SIG-M5 (cell line): ENCODE measurements at places on chromosomes 13 and 19.
A peak's percentile ranks its signal among the peaks of the same experiment; 100 is the strongest.

GRCh38 chr19:49875857-49876421, 1.2 kb downstream of the AKT1S1 start:
- no peak for DNase-seq

DNA sequence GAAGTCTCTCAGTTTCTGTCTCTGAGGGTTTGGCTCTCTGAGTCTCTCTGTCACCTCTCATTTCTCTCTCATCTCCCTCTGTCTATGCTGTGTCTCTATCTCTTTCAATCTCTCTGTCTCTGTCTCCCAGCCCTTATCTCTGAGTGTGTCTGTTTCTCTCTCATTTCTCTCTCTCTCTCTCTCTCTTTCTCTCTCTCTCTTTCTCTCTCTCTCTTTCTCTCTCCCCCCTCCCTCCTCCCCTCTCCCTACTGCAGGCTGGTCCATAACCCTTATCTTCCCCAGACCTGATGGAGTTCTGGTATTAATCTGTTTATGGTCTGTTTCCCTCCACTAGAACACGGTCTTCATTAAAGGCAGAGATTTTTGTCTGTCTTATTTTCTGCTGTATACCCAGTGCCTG, 1.3 kb upstream of the PVR start:
- DNase-seq = no peak

- DNase-seq = no peak
Observed at GRCh38 chr19:41457241-41457640, 14.3 kb downstream of the ERICH4 start.

GRCh38 chr13:73419186-73419585, 360.4 kb downstream of the KLF5 start:
- no peak for DNase-seq

- DNase-seq = no peak
Observed at GRCh38 chr19:5392486-5392885, 51.9 kb upstream of the PTPRS start.

DNA sequence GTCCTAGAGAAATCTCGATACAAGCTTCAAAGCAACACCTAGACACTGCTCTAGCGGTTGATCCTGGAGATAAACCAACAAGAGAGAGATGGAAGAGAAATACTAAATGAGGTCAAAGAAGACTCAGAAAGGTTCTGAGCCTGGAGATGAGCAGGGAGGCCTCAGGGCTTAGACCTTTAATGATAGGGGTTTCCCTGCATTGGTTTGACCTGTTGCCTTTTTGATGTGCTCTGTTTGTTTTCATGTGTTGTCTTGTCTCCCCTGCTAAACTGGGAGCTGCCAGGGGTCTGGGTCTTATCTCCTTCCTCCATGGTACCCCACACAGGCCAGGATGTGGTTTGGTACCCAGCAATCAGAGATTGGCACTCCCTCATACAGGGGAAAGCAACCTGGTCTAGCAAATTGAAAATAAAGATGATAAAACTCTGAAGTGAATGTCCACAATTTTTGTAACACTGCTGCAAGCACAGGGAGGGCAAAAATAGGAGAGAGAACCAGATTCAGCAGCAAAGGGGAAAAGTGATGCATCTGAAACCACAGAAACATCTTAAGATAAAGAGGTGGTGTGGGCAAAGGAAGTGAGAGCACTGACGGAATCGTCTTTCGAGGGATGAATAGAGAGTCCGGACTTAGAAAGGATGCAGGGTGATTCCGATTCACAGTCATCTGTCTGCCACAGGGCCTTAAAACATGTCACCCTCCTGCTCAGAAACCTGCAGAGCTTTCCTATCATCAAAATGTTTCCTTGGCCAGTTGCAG, 3.5 kb downstream of the FFAR2 start:
- no peak for DNase-seq

- no peak for DNase-seq
Observed at GRCh38 chr19:17659996-17660395, 28.2 kb downstream of the UNC13A start.

DNA sequence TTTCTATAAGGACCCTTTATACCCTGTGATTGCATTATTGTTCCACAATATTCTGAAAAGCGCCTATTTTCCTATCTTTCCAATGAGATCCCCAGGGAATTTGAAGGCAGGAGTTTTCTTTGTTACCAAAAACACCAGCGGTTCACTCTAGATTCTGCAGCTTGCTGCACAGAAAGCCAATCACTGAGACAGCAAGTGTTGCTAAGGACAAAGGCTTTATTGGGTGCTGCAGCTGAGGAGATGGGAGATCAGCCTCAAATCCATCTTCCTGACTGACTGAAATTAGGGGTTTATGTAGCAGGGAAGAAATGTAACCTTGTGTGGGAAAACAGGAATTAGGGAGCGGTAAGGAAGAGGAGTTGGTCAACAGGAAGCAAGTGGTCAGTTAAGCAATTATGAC, 42.6 kb upstream of the MYO16 start:
- no peak for DNase-seq

- DNase-seq = no peak
Observed at GRCh38 chr19:14672188-14672872, 2.3 kb downstream of the ADGRE3 start.

DNA sequence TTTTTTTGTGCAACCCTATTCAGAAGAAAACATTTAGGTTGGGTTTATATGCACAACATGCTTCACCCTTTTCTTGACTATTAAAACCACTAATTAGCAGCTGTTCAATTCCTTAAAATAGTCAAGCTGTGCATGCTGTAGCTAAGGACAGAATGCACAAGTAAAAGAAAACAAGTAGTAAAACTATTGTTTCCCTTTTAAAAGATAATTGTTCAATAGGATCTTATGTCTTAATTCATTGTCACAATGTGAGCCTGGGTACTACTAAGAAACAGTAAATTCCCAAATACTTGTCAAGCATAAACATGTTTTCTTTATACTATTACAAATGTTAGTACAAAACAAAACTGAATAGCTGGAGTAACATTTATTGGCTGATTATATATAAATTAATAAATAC, 32.6 kb upstream of the MIR17HG start:
- DNase-seq = no peak

GRCh38 chr13:113394339-113394640, 30.4 kb upstream of the GRTP1 start:
- no peak for DNase-seq

DNA sequence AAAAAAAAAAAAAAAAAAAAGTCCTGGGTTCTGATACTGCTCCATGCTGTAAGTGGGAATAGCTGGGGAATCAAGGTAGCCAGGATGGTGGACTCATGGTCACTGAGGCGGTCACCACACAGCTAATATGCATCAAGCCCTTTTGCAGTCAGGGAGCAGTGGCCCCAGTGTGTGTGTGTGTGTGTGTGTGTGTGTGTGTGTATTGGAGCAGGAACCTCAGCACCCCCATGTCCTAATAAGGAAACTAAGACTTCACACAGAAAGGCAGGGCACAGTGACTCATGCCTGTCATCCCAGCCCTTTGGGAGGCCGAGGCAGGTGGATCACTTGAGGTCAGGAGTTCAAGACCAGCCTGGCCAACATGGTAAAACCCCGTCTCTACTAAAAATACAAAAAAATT, 12.0 kb downstream of the B3GNT3 start:
- DNase-seq = no peak

DNA sequence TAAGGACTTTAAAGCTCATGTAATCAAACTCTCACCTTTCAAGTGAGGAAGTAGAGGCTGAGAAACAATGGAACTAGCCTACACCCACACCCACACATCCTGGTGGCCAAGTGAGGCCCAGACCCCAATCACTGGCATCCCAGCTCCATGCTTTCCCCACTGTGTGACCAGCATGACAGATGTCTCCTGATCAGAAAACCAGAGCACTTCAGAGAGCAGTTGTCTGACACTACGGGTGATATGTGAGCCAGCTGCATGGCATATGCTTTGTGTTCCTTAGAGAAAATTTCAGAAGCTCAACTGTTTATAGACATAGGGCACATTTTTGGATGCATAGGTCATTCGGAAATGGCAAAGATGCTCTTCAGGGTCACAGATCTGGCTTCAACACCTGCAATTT, 315.2 kb downstream of the NDFIP2 start:
- no peak for DNase-seq

GRCh38 chr19:17515408-17516149, 4.1 kb downstream of the PGLS start:
- no peak for DNase-seq

- no peak for DNase-seq
Observed at GRCh38 chr13:38166116-38166515, 183.5 kb upstream of the UFM1 start.

DNA sequence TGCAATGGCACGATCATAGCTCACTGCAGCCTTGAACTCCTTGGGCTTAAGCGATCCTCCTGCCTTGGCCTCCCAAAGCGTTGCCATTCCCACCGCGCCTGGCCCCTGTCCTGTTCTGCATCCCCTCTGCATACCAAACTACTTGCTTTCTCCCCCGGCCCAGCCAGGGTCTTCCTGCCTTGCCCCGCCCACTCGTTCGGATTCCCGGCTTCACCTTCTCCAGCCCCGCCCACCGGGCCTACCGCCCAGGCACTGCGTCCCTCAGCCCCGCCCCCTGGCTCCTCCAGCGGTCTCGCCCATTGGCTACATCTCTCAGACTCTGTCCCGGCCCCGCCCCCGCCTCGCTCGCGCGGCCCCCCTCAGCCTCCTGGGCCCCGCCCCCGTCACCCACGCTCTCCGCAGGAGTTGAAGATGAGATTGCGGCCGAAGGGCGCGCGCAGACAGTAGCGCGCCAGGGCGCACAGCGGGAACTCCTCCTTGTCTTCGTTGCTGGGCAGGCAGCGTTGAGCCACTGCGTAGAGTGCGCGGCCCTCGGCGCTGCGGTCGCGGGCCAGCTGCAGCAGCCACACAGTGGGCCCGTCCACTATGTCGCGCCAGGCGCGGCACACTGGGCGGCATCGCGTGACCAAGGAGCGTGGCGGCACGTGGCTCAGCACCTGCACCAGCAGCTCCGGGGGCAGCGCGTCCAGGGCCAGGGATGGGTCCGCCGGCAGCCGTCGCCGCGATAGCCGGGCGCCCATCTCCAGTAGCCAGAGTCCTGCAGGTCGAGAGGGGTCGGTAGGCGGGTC, 19.0 kb downstream of the MRPS12 start:
- no peak for DNase-seq

- no peak for DNase-seq
Observed at GRCh38 chr13:77737583-77738200, 40.2 kb downstream of the SLAIN1 start.

- DNase-seq = no peak
Observed at GRCh38 chr13:22141716-22142115, 470.8 kb downstream of the FGF9 start.

DNA sequence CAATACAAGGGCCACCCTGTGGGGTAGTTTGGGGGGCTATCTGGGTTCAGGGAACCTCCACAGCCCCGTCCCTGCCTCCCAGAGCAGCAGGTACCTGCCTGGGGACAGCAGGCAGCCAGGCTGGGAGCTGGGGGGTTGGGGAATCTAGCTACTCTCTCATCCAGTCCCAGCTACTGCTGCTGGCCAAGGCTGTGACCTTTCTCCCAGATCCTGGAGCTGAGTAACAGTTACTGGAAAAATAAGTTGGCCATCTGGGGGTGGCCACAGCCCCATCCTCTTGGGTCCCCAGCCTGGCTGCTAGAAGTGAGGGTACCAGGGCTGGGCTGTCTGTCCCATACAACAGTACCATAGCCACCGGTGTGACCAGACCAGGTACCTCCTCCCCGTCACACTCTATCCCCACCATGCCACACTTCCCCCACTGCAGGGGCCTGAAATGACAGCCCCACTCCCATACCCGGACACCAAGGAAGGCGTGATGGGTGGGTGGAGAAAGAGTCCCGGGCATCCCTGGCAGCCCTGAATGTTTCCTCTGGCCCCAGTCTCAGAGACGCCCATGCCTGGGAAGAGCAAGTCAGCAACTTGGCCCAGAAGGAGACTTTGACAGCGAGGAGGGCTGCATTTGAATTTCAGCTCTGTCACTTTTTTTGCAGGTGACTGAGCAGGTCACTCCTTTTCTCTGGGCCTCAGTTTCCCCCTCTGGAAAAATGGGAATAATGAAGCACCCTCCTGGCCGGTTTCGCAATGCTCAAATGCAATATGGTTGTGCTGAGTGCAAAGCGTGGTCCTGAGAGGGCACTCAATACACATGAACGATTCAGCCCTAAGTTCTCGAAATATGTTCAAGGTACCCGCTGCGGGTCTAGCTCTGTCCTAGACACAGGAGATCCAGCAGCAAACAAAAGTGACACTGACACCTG, 30.7 kb upstream of the NFIC start:
- DNase-seq = no peak

DNA sequence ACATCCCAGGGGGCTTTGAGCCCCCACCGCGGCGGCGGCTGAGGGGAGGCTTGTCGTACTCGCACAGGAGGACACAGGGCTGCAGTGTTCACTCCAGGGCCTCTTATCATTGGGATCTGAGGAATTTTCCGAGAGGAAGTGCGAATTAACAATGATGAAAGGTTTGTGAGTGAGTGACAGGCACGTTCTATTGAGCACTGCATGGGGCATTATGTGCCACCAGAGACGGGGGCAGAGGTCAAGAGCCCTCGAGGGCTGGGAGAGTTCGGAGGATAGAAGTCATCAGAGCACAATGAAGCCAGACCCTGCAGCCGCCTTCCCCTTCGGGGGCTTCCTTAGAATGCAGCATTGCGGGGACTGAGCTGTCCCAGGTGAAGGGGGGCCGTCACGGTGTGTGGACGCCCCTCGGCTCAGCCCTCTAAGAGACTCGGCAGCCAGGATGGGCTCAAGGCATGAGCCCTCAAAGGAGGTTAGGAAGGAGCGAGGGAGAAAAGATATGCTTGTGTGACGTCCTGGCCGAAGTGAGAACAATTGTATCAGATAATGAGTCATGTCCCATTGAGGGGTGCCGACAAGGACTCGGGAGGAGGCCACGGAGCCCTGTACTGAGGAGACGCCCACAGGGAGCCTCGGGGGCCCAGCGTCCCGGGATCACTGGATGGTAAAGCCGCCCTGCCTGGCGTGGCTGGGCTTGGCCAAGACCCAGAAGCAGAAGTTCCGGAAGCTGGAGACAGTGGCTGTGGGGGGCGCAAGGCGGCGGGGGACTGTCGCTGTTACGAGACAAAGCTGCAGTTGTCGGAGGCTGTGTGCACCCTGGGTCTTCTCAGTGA, 53.9 kb downstream of the MCF2L start:
- DNase-seq = no peak

GRCh38 chr13:22655106-22655852, 525.5 kb upstream of the SGCG start:
- DNase-seq = no peak

GRCh38 chr19:12657966-12658365, 8.6 kb downstream of the MAN2B1 start:
- no peak for DNase-seq

DNA sequence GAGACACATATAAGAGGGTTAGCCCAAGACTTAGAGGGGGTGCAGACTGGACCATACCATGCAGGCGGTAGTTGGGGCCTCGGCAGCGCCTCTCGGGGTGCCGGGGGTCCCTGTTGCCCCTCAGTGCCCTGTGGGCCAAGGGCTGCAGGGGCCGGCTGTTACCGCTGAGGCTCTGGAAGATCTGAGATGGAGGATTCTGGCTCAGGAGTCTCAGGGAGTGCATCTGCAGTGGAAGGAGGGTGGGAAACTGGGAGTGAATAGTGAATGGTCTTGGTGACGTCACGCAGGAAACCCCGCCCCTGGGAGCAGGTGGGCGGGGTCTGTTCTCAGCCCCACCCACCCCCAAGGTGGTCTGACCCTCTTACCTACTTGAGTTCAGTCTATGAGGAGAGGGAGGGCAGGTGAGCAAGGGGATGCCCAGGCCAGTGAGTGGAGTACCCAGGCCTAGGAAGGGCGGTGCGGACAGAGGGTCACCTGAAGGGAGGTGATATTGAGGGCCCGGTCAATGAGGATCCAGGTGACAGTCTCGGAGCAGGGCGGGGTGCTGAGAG, 1.7 kb upstream of the DBP start:
- DNase-seq = no peak

GRCh38 chr19:1488282-1488601, 1.9 kb downstream of the PCSK4 start:
- no peak for DNase-seq

GRCh38 chr13:41465241-41465847, 8.0 kb downstream of the RGCC start:
- peak; percentile 67 for DNase-seq
